ENCODE measurements at places on chromosomes 13 and 19.

DNA sequence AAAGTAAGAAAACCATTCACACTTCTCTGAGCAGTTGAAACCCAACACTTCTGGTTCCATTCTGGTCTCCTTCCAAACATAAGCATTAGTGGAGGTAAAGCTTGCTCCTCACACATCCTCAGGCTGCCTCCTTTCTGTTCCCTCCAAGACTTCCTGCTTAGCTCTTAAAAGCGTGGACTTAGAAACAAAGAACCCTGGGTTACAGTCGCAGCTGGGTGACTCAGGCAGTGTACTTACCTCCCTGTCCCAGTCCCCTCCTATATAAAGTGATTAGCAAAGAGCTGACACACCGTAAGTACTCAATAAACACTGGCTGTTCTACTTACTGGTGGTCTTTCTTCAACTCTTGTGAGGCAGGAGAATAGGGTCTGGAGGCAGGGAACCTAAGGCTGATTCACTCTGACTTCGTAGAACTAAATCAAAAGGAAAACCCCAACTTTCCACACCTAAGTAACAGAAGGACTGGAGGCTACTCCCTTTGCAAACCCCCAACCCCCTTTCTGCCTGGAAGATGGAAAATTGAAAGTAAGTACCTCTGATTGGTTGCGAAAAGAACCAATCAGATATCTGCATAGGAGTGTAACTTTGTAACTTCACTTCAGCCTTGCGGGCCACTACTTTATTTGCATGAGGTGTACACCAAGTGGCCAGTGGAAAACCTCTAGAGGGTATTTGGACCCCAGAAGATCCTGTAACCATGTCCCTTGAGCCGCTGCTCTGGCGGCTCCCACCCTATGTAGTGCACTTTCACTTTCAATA lies 165.4 kb downstream of the SUCLA2 start:
- no peak for DNase-seq

- no peak for DNase-seq
Measured at GRCh38 chr13:86870444-86870843, 800.7 kb upstream of the SLITRK5 start.

- no peak for DNase-seq
Measured at GRCh38 chr13:20446405-20446804, 79.3 kb downstream of the CRYL1 start.

- no peak for DNase-seq
Measured at GRCh38 chr19:11111771-11112144, 22.5 kb downstream of the LDLR start.

GRCh38 chr19:33064458-33064791 lies 263 bp downstream of the RHPN2 start:
- DNase-seq = no peak

GRCh38 chr13:78875792-78876580 lies 217.0 kb upstream of the OBI1 start:
- no peak for DNase-seq

- no peak for DNase-seq
Measured at GRCh38 chr13:38514575-38514974, 164.9 kb downstream of the UFM1 start.

GRCh38 chr13:44819245-44819644 lies 170.0 kb downstream of the NUFIP1 start:
- DNase-seq = no peak

GRCh38 chr19:22882797-22883196 lies 50.7 kb downstream of the ZNF723 start:
- DNase-seq = no peak

Measured in NCI-H187 treated with DMSO at 0.1 percent for 48 hours (cell line).